ENCODE measurements at places on chromosomes 1 and 21. TPM values are rescaled to one million over a fixed set of nuclear protein-coding genes. Genes with fewer than 3 reads are reported as not detected.

Gene UBE2U
- total RNA-seq: not detected

Gene NTNG1
- total RNA-seq: not detected

Gene TDRKH
- total RNA-seq: 5.9 TPM

Gene AKNAD1
- total RNA-seq: 0.74 TPM

Gene HHIPL2
- 9.8 TPM for total RNA-seq

Gene FOXJ3
- total RNA-seq: 18.1 TPM

Gene ZNF593OS
- 0.26 TPM for total RNA-seq

Gene DNAH14
- total RNA-seq: 16.2 TPM

Gene BCL2L15
- not detected for total RNA-seq

Gene AMPD1
- not detected for total RNA-seq

Gene HTR1D
- total RNA-seq: 12.2 TPM

Gene EDARADD
- 2.9 TPM for total RNA-seq

Gene LYPLA2
- 62.8 TPM for total RNA-seq

Gene PGLYRP4
- total RNA-seq: not detected
